ENCODE measurements at places on chromosomes 4 and X.
A peak's percentile ranks its signal among the peaks of the same experiment; 100 is the strongest.

- no peak for DNase-seq
- no peak overlapping the region for H3K27ac ChIP-seq
- peaks cover 7% of the 10 kb centered on the region for H3K4me1 ChIP-seq
- H3K4me3 ChIP-seq: no peak overlapping the region
- no peaks in the 10 kb centered on the region for H3K36me3 ChIP-seq
- H3K27me3 ChIP-seq: no peaks in the 10 kb centered on the region
Measured at GRCh38 chr4:145234091-145234706, 53.8 kb upstream of the OTUD4 start.

- H3K36me3 ChIP-seq: peaks cover 51% of the 10 kb centered on the region
- H3K4me3 ChIP-seq: no peak overlapping the region
- no peaks in the 10 kb centered on the region for H3K27me3 ChIP-seq
- no peak overlapping the region for H3K27ac ChIP-seq
- peaks cover 18% of the 10 kb centered on the region for H3K4me1 ChIP-seq
Measured at GRCh38 chr4:128861856-128862518, 52.5 kb downstream of the JADE1 start.

DNA sequence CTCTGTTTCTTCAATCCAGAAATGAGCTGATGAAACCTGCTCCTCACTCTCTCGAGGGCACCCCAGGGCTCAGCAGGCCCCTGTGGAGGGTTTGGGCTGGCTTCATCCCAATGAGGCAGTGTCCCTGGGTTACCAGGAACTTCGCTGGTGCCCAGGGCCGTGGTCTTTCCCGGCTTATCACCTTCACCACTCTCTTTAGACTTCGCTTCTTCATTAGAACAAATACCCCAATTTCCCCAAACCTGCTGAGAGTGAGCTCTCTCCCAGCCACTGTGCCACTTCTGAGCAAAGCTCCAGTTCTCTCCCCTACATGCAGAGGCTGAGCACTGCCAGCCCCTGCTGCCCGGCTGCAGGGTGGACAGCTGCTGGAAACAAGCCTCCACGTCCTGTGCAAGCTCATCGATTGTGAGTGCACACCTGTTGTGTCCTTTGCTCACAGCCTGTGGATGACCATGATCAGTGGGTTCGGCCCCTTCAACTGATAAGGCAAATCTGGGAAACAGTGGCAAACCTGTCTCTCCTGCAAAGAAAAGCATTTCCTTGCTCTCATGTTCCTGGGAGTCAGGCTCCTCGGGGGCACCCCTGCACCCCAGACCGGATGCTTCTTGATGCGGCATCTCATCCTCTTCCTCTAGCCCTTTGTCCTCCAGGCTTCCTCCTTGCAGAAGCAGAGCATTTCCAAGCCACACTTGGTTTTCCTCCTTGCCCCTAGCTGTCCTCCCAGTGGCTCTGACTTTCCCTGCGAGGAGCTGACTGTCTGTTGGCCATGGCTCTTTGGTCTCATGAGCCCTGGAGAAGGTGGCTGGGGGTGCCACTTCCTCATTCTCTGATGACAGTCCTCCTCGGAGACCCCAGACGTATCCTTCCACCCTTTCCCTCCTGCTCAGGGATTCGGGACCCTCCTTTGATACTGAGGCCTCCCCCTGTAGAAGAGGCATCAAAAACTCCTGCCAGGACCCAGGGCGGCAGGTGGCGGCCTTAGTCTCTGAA, 28.7 kb downstream of the C4orf50 start:
- no peaks in the 10 kb centered on the region for H3K27me3 ChIP-seq
- DNase-seq: peak; percentile 49
- H3K36me3 ChIP-seq: no peaks in the 10 kb centered on the region
- no peak overlapping the region for H3K27ac ChIP-seq

- DNase-seq: no peak
- no peak overlapping the region for H3K27ac ChIP-seq
- no peak overlapping the region for H3K4me3 ChIP-seq
- no peaks in the 10 kb centered on the region for H3K27me3 ChIP-seq
Measured at GRCh38 chr4:177699365-177700213, 257.4 kb upstream of the AGA start.

DNA sequence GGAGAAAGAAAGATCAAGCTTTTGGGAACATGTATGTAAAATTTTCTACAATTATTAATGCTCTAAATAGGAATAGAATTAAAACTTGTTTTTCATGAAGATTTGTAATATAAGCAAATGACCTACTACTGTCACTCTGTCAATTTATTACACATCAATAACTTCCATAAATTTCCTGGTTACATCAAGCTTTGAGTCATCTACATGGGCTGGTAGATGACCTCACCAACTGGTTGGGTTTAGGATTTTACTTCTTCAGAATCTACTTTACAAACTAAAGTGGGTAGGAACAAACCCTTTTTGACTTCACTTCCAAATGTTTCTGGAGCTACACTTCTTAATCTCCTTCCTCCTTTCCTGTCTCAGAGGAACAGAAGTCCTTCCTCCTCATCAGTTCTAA, 12.0 kb upstream of the LRAT start:
- no peak overlapping the region for H3K27ac ChIP-seq
- DNase-seq: no peak
- no peaks in the 10 kb centered on the region for H3K4me1 ChIP-seq
- peaks cover 6% of the 10 kb centered on the region for H3K27me3 ChIP-seq

- no peak overlapping the region for H3K4me3 ChIP-seq
- H3K36me3 ChIP-seq: no peaks in the 10 kb centered on the region
- H3K27ac ChIP-seq: no peak overlapping the region
- H3K27me3 ChIP-seq: no peaks in the 10 kb centered on the region
- H3K4me1 ChIP-seq: no peaks in the 10 kb centered on the region
- no peak for DNase-seq
Measured at GRCh38 chrX:17594693-17595092, 142.6 kb upstream of the SCML1 start.

GRCh38 chr4:152269448-152270191, 266.3 kb downstream of the FBXW7 start:
- no peaks in the 10 kb centered on the region for H3K4me1 ChIP-seq
- H3K4me3 ChIP-seq: no peak overlapping the region

- H3K4me3 ChIP-seq: no peak overlapping the region
- H3K4me1 ChIP-seq: no peaks in the 10 kb centered on the region
- no peak overlapping the region for H3K27ac ChIP-seq
- no peaks in the 10 kb centered on the region for H3K27me3 ChIP-seq
- no peaks in the 10 kb centered on the region for H3K36me3 ChIP-seq
- DNase-seq: no peak
Measured at GRCh38 chr4:102862747-102863146, 6.0 kb upstream of the CISD2 start.

DNA sequence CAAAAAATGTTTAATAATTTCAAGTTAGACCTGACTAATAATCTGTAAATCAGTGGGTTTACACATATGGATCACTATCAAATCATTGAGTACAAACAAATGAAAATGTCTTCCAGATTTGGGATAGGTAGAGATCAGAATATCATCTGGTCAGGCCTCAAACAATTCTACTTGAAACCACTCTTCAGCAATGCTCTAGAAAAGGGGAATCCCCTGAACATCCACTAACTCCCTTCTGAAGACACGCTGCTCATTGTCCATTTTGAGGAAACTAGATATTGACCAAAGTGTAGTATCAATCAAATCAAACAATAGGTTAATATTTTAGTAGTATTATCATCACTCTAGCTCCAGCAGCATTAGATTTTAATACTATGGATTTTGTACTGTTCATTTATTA, 46.3 kb downstream of the SULT1E1 start:
- H3K36me3 ChIP-seq: no peaks in the 10 kb centered on the region
- H3K27me3 ChIP-seq: no peaks in the 10 kb centered on the region
- DNase-seq: no peak
- H3K27ac ChIP-seq: no peak overlapping the region

DNA sequence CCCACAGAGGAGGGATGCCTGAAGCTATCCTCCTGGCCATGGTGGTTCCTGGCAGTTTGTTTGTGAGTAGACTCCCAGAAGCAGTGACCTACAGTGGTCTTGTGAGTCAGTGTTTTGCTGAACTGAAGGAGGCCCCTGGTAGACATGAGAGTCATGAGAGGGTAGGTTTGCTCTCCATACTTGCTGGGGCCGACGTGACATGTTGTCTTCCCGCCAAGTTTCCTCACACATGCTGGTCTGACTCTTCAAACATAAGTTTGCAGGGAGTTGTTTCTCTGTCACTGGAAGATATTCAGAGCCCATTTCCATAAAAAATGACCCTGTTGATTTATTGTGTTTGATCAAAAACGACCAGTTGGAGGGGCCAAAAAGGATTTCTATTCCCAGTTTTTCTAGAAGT, 131.1 kb upstream of the SCML1 start:
- no peaks in the 10 kb centered on the region for H3K27me3 ChIP-seq
- no peaks in the 10 kb centered on the region for H3K4me1 ChIP-seq
- H3K4me3 ChIP-seq: no peak overlapping the region
- no peaks in the 10 kb centered on the region for H3K36me3 ChIP-seq

DNA sequence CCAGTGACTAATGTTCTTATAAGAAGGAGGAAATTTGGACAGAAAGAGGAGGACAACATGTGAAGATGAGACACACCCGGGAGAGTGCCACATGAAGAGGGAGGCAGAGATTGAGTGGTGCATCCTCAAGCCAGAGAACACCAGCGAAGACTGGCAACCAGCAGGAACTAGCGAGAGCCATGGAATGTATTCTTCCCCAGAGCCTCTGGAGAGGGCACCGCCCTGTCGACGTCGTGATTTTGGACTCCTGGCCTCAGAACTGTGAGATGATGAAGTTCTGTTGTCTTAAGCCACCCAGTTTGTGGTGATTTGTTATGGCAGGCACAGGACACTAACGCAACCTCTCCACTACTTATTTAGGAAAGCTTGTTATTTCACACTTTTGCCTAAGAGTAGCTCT, 196.0 kb upstream of the TLL1 start:
- H3K27ac ChIP-seq: no peak overlapping the region
- H3K4me3 ChIP-seq: no peak overlapping the region
- no peaks in the 10 kb centered on the region for H3K4me1 ChIP-seq

DNA sequence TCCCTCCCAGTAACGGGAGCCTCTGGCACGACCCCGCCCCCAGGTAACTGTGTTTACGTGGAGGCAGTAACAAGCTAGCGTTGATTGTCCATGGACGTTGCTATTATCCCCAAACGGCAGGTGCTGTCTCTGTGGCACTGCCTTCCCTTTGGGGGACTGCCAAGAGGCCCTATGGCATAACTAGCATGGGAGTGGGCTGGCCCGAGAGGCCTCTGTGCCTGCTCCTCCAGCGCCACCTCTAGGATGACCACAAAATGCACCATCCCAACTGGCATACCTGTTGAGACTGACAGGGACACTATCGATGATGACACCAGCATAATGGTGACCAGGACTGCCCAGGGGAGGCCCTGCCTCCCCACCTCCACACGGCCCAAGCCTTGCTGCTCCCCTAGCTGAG, 1.5 kb downstream of the SRPK3 start:
- H3K4me3 ChIP-seq: no peak overlapping the region
- H3K36me3 ChIP-seq: peaks cover 8% of the 10 kb centered on the region
- no peaks in the 10 kb centered on the region for H3K4me1 ChIP-seq
- no peaks in the 10 kb centered on the region for H3K27me3 ChIP-seq
- no peak for DNase-seq
- no peak overlapping the region for H3K27ac ChIP-seq

DNA sequence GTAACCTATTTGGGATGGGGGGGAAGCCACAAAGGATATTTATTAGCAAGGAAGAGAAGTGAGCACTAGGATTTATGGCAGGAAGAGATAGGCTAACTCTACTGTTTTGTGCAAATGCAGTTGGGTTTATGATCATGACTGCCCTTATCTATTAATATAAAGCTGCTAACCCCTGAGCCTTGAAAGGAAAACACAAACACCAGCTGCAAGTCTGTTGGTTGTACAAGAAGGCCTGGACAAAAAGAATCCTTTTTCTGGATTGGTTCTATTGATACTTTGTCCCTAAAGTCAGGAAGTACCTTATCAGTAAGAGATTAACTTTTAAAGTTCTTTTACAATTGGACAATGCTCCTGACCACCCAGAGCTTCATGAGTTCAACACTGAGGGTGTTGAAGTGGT, 188.8 kb downstream of the LRBA start:
- DNase-seq: no peak
- H3K4me1 ChIP-seq: peaks cover 3% of the 10 kb centered on the region
- H3K36me3 ChIP-seq: peaks cover 11% of the 10 kb centered on the region
- no peak overlapping the region for H3K27ac ChIP-seq

DNA sequence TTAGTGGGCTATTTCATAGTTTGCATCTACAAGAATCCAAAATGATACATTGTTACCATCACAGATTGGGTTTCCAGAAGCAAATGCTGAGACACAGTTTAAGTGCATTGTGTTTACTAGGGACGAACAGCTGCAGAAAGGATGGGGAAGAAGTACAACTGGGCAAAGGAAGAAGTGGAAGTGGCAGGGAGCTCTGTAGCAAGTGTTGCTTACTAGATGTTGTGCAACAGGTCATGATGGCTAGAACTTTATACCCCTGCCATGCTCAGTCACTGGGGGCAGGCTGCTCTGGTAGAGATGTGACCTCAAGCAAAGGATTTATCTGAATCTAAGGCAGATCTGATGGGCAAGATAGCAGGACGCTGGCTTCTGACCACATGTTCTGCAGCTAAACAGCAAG, 76.1 kb upstream of the EMCN start:
- H3K4me1 ChIP-seq: no peaks in the 10 kb centered on the region
- no peak for DNase-seq
- H3K27me3 ChIP-seq: no peaks in the 10 kb centered on the region
- no peak overlapping the region for H3K27ac ChIP-seq
- no peaks in the 10 kb centered on the region for H3K36me3 ChIP-seq

DNA sequence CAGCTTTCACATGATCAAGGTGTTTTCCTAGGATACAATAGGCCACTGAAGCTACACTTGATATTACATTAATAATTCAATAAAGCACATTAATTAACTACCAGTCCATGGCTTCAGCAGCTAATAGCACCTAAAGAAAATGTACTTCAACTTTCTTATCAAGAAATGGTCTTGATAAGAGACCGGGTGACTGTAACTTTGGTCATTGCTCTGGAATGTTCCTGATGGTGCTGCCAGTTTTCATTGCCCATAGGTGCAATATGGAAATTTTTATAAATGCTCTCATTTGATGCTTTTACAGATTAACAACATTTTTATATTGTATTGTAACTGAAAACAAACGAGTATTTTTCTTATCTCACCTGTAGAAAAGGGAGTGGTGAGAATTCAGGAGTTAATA, 165.4 kb downstream of the SHROOM3 start:
- no peaks in the 10 kb centered on the region for H3K36me3 ChIP-seq
- H3K27ac ChIP-seq: no peak overlapping the region
- no peak for DNase-seq
- H3K4me3 ChIP-seq: no peak overlapping the region

- H3K4me3 ChIP-seq: no peak overlapping the region
- no peak overlapping the region for H3K27ac ChIP-seq
- no peaks in the 10 kb centered on the region for H3K4me1 ChIP-seq
- peaks cover 27% of the 10 kb centered on the region for H3K36me3 ChIP-seq
- DNase-seq: no peak
- no peaks in the 10 kb centered on the region for H3K27me3 ChIP-seq
Measured at GRCh38 chr4:169098969-169099690, 89.1 kb upstream of the CBR4 start.

- H3K4me3 ChIP-seq: no peak overlapping the region
- no peaks in the 10 kb centered on the region for H3K4me1 ChIP-seq
Measured at GRCh38 chrX:40684092-40684491, 36.7 kb upstream of the CXorf38 start.

DNA sequence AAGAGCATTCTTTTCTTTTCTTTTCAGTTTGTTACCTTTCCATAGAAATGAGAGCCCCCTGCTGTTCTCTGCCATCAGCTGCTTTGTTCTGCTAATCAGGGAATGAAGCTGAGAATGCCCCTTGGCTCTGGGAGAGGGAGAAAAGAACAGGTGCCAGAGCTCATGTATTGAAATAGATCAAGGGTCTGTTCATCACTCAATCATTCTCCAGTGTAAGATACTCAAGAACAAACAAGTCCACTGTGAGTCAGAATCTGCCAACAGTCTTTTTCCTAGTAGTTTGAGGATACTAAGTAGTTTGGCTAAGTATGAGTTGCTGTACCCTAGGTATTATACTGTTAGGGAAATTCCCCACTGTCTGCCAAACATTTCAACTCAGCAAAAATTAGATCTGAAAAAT, 144.3 kb downstream of the RTL3 start:
- H3K4me1 ChIP-seq: no peaks in the 10 kb centered on the region
- H3K36me3 ChIP-seq: no peaks in the 10 kb centered on the region
- H3K27ac ChIP-seq: no peak overlapping the region

Data from upper lobe of right lung (tissue), 1 donor.